ENCODE measurements at places on chromosomes 12 and 14. TPM values are rescaled to one million over a fixed set of nuclear protein-coding genes. Genes with fewer than 3 reads are reported as not detected.
A peak's percentile ranks its signal among the peaks of the same experiment; 100 is the strongest.

- H3K27me3 ChIP-seq: no peaks in the 10 kb centered on the region
- no peaks in the 10 kb centered on the region for H3K36me3 ChIP-seq
- H3K27ac ChIP-seq: peak overlapping the region; percentile 9
- no peak overlapping the region for H3K4me3 ChIP-seq
- DNase-seq: no peak
These were observed 82.8 kb downstream of the BORCS5 start for GRCh38 chr12:12439636-12440035.

DNA sequence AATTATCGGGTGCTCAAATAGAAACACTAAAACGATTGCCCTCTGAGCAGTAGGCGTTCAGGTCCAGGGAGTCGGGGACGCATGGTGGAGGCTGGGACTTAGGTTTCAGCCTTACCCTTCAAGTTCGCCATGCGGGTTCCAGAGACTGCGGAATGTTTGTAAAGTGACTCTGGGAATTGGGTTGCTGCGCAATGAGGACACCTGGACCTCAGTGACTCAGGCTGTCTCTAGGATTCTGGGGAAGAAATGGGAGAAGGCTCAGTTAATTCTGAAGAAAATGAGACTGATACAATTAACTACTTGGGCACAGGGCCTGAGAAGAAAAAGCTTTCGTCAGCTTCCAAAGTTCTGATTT, 1.1 kb downstream of the LGALS3 start:
- DNase-seq: no peak
- H3K4me1 ChIP-seq: peaks cover 54% of the 10 kb centered on the region
- H3K36me3 ChIP-seq: peaks cover 26% of the 10 kb centered on the region
- peak overlapping the region; percentile 82 for H3K4me3 ChIP-seq
- H3K27me3 ChIP-seq: no peaks in the 10 kb centered on the region
- H3K27ac ChIP-seq: peak overlapping the region; percentile 95

GRCh38 chr12:103561174-103561573, 25.9 kb upstream of the STAB2 start:
- no peak for DNase-seq
- H3K36me3 ChIP-seq: no peaks in the 10 kb centered on the region
- no peak overlapping the region for H3K4me3 ChIP-seq
- peaks cover 7% of the 10 kb centered on the region for H3K27me3 ChIP-seq
- no peaks in the 10 kb centered on the region for H3K4me1 ChIP-seq

DNA sequence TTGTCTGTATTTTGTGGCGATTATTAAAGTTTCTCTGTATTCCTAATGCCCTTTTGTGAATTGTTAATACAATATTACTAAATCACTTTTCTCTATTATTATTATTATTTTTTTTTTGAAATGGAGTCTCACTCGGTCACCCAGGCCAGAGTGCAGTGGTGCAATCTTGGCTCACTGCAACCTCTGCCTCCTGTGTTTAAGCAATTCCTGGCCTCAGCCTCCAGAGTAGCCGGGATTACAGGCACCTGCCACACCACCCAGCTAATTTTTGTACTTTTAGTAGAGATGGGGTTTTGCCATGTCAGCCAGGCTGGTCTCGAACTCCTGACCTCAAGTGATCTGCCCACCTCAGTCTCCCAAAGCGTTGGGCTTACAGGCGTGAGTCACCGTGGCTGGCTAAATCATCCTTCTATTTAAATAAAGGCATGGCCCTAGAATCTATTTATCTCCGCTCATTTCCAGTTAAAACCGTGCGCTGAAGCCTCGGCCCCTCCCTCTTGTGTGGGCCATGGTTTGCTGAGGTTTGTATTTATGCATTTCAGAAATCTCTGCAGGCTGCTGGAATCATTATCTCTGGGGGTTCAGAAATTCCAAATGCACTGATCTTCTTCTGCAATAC, 1136.4 kb upstream of the TMEM132C start:
- no peak overlapping the region for H3K27ac ChIP-seq
- H3K4me1 ChIP-seq: no peaks in the 10 kb centered on the region
- H3K27me3 ChIP-seq: peaks cover 5% of the 10 kb centered on the region
- no peaks in the 10 kb centered on the region for H3K36me3 ChIP-seq
- DNase-seq: no peak

Gene LRRC74A
- total RNA-seq: not detected

Gene JDP2
- 58.0 TPM for total RNA-seq

Gene RD3L
- not detected for total RNA-seq

Gene GSG1
- not detected for total RNA-seq

DNA sequence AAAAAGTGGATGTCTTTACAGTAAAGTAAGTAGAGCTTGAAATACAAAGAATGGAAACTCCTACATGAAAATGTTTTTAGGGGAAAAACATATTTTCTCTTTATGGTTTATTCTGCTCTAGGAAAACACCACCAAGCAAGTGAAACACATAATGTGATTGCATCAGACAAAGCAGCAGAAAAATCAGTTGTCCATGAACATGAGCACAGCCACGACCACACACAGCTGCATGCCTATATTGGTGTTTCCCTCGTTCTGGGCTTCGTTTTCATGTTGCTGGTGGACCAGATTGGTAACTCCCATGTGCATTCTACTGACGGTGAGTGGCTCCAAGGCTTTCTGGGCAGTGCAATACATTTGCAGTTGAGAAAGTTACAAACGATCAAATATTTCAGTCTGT, 42.6 kb upstream of the PLEKHD1 start:
- H3K4me1 ChIP-seq: no peaks in the 10 kb centered on the region
- no peak overlapping the region for H3K4me3 ChIP-seq
- H3K27ac ChIP-seq: no peak overlapping the region
- H3K27me3 ChIP-seq: no peaks in the 10 kb centered on the region

DNA sequence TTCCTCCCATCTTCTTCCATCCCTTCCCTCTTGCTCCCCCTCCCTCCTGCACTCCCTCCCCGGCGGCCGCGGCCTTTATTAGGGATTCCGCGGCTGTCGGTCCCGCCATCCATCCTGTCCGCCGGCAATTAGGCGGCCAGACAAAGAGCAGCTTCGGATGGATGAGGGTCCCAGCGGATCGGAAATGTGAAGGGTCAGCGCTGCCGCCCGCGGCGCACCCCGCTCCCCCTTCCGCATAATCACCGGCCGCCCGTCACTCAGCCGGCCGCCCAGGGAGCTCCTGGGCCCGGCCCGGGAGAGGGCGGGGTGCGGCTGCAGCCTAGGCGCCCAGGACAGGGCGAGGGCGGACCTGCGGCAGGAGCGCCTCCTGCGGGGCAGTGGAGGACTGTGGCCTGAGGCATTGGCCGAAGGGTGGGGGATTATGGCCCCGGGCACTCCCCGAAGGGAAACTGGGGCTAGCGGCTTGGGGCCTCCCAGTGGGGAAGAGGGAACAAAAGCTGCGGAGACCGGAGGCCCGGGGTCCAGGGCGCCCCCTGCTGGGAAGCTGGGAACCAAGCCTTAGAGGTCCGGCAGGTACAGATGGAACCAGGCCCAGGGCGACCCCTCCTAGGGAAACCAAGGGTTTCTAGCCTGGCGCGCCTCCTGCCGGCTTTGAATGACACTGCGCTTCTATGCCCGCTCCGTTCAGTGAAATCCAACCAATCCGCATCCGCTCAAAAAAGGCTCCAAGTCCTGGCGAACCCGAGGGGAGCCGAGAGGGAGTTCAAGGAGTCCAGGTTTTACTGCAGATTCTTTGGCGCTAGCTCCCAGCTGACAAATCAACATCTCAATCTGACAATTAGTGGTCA, 4.4 kb upstream of the DNAJC22 start:
- peaks cover 67% of the 10 kb centered on the region for H3K27me3 ChIP-seq
- no peaks in the 10 kb centered on the region for H3K36me3 ChIP-seq
- H3K4me1 ChIP-seq: peaks cover 40% of the 10 kb centered on the region
- H3K27ac ChIP-seq: no peak overlapping the region
- peak overlapping the region; percentile 42 for H3K4me3 ChIP-seq
- DNase-seq: peak; percentile 90

DNA sequence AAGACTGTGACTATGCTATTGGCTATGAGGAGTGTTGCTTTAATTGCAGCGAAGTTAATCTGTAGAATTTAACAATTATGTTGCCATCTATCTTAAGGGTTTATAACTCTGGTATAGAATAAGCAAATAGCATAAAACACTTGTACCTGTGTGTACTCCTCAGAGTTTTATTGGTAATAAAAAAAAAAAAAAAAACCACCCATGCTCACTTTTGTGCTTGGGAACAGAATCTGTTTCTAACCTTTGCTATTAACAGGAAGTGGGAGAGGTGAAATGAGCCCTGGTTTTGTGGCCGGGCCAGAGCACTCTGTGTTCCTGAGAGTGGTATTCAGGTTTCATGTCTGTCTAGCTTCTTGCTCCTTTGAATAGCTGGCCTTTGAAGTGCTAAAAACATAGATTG, 53.1 kb downstream of the PDE3A start:
- no peaks in the 10 kb centered on the region for H3K27me3 ChIP-seq
- no peak overlapping the region for H3K27ac ChIP-seq
- no peaks in the 10 kb centered on the region for H3K4me1 ChIP-seq
- DNase-seq: no peak
- no peaks in the 10 kb centered on the region for H3K36me3 ChIP-seq
- no peak overlapping the region for H3K4me3 ChIP-seq

Gene KERA
- total RNA-seq: not detected

Gene BCDIN3D
- 4.9 TPM for total RNA-seq

Gene SART3
- total RNA-seq: 44.8 TPM

Gene NTS
- total RNA-seq: 0.32 TPM

- no peaks in the 10 kb centered on the region for H3K36me3 ChIP-seq
- no peak for DNase-seq
- no peak overlapping the region for H3K27ac ChIP-seq
- no peak overlapping the region for H3K4me3 ChIP-seq
These were observed 9.1 kb upstream of the PLEKHH1 start for GRCh38 chr14:67523764-67524633.

Gene NELL2
- total RNA-seq: 1.6 TPM

DNA sequence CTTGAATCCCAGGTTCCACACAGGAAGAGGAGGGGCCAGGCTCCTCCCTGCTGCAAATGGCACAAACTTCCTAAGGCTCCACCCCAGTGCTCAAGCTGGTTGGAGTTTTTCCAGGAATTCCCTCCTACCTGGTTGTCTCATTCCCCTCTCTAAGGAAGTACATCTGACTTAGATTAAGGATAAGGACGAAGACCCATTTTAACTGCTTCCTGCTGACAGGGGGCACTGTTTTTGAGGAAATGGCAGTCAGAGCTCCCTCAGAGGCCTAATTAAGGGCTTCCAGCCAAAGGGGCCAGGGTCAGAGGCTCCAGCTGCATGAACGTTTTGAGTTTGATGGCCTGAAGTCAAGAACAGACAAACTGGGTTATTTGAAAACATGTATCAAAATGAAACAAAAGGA, 1084.7 kb downstream of the SLC6A15 start:
- no peak overlapping the region for H3K4me3 ChIP-seq
- no peaks in the 10 kb centered on the region for H3K27me3 ChIP-seq
- no peak for DNase-seq
- no peaks in the 10 kb centered on the region for H3K36me3 ChIP-seq

DNA sequence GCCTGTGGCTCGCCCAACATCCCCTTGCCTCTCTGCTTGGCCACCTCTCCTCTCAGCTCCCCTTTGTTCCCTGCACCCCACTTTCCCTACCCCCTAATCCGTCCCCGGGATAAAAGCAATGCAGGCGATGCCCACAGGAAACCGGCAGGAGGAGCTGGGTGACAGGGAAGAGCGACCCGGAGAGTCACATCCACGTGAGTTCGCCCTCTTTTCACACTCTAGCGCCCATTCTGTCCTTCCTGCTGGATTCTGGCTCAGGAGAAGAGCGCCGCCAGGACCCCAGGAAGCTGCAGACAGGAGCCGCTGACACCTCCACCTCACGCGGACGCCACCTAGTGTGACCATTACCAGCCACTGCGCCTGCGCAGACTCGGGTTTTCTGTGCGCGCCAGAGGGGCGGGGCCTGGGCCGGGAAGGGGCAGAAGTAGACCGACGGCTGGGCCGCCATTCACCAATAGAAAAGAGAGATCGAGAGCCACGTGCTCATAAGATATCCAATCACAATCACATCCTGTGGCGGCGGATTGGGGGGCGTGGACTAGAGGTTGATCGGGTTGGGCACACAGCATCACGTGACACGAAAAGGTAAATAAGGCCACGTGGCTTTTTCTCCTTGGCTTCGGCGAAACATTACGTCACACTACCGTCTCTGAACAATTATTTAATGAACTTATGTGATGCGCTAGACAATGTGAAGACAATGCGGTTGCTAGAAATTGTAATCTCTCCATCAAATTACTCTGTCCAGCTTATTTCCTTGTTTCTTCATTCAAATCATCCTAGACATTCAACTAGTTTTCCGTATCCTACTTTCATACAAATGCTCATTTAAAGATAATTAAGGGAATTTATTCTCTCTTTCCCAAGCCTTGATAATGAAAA, 10.1 kb downstream of the PLA2G1B start:
- H3K4me1 ChIP-seq: peaks cover 8% of the 10 kb centered on the region
- peak overlapping the region; percentile 79 for H3K27ac ChIP-seq
- no peaks in the 10 kb centered on the region for H3K36me3 ChIP-seq
- H3K27me3 ChIP-seq: no peaks in the 10 kb centered on the region

- peak overlapping the region; percentile 73 for H3K27ac ChIP-seq
- H3K36me3 ChIP-seq: no peaks in the 10 kb centered on the region
- H3K4me1 ChIP-seq: peaks cover 37% of the 10 kb centered on the region
- no peak overlapping the region for H3K4me3 ChIP-seq
- no peak for DNase-seq
These were observed 13.5 kb upstream of the TNFAIP2 start for GRCh38 chr14:103109535-103110441.

GRCh38 chr12:29103539-29103974, 45.5 kb upstream of the FAR2 start:
- DNase-seq: no peak
- H3K4me1 ChIP-seq: no peaks in the 10 kb centered on the region
- peak overlapping the region; percentile 14 for H3K27ac ChIP-seq
- no peak overlapping the region for H3K4me3 ChIP-seq
- H3K36me3 ChIP-seq: no peaks in the 10 kb centered on the region

DNA sequence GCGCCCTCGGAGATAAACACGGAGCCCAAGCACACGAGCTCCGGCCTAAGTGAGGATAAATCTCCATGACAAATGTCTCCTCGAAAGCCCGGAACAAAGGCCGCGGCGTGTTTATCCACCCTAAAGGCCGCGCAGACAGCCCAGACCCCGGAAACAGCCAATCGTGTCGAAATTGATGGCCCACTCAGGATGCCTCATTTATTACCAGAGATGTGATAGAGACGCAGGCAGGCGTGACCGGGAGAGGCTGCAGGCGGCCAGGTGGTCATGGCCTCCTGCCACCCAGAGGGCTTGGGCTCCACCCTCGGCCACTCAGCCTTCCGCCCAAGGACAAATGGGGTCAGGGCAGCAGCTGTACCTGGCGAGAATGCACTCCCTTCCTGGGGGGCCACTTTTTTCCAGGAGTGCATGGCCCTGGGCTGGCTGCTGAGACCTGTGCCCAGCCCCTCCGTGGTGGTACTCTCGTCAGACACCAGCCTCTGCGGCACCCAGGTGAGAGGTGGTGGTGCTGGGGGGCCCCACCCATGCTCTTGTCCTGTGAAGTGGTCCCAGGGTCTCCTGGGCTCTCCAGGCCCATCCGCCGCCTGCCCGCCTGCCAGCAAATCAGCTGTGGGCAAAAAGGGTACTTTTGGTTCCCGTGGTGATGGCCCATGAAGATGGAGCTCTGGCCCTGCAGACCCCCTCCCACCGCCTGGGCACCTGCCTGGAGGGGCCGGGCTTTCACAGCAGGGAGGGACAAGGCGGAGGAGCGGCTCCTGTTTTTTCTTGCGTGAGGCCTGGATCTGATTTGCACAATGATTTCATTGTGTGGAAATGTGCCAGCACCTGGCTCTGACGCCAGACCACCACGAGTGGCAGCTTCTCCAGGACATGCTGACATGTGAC, 211.5 kb upstream of the C14orf180 start:
- peaks cover 2% of the 10 kb centered on the region for H3K27me3 ChIP-seq
- DNase-seq: no peak
- H3K27ac ChIP-seq: no peak overlapping the region
- H3K4me1 ChIP-seq: no peaks in the 10 kb centered on the region

Measured in upper lobe of right lung (tissue), 1 donor.